ENCODE measurements at places on chromosomes 11 and 22.

DNA sequence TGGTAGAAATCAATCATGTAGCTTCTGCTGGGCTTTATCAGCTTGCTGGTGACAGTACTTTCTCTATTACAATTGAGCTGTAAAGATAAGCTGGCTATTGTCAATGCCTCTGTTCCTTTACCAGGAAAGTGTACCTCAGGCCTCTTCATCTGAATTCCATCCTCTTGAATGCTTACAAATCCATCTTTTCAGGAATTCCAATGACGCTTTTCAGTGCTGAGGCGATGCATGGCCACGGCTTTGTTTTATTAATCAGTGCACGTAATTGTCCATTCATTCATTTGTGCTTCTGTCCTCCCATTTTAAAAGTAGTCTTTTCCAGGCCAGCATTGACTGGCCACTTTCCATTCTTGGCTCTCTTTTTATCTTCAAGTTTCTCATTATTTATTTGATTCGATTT, 202.0 kb downstream of the PGR start:
- no peak for DNase-seq

GRCh38 chr11:130313383-130314183, 1.1 kb downstream of the ZBTB44 start:
- DNase-seq, result no peak

GRCh38 chr11:45877221-45877620, 8.2 kb upstream of the MAPK8IP1 start:
- DNase-seq, result no peak

DNA sequence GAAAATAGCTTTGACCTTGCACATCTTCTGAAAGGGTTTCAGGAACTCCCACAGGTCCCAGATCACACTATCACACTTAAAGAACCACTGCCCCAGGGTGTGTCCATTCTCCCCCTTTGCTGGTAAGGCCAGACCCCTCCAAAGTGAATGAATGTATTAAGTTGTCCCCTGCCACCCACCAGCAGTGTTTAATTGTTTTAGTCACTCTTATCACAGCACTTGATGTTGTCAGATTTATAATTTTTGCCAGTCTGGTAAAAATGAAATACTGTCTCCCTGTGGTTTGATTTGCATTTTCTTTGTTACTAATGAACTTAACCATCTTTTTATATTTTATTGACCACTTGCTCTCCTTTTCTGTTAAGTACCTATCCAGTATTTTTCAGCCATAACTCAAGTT, 89.6 kb upstream of the RAB1B start:
- no peak for DNase-seq

DNA sequence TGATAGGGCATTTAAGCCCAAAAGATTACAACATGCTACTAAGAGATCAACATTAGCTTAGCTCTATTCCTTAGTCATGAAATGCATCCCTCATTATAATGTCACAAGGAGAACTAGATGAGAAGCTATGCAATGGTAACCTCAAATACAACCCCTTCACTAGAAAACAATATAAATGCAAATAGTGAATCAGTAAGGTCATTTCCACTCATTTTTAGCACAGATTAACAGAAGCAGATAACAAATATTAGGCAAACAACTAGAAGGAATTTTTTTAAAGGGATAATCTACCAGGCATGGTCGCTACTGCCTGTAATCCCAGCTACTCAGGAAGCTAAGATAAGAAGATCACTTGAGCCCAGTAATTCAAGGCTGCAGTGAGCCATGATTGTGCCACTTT, 28.2 kb downstream of the SIK3 start:
- no peak for DNase-seq

- no peak for DNase-seq
Observed at GRCh38 chr22:36358533-36359469, 29.0 kb downstream of the MYH9 start.

- no peak for DNase-seq
Observed at GRCh38 chr22:37581504-37581903, 1.6 kb upstream of the LGALS2 start.

GRCh38 chr11:11558826-11559225, 63.0 kb downstream of the GALNT18 start:
- DNase-seq, result no peak

DNA sequence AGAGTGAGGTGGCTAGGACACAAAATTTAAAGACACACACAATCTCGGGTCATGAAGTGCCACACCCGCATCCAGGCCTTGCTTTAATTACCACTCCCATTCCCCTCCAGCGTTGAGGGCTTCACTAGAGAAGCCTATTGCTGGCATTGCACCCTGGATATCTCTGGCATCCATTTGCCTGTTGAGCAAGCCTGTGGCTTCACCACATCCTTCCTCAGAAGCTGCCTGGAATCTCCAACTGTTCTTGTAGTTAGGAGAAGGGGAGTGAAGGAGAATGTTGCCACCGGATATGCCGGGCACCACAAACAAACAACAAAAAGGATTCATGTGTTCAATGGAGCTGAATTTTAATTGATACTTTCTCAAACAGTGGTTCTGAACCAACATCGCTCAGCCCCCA, 34.4 kb upstream of the RCN1 start:
- DNase-seq, result no peak

GRCh38 chr11:64643256-64643881, 52.3 kb downstream of the SLC22A12 start:
- no peak for DNase-seq

DNA sequence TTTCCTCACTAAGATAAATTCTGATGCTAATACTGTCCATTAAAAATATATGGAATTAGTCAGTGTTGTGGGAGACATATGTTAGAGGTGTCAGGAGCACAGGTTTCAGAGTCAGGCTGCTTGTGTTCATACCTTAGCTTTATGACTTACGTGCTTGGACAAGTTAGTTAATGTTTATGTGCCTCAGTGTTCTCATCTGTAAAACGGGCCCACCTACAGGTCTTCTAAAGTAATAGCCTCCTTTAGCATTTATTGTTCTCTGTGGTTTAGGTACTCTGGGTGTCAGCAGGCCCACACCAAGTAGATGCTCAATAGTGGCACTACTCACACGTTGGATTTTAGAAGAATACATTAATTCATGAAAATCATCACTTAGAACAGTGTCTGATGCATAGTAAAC, 308.7 kb upstream of the ZC3H12C start:
- no peak for DNase-seq

GRCh38 chr11:19234231-19234817, 6.4 kb downstream of the E2F8 start:
- no peak for DNase-seq

GRCh38 chr22:23906641-23907040, 12.5 kb downstream of the MIF start:
- DNase-seq, result no peak

DNA sequence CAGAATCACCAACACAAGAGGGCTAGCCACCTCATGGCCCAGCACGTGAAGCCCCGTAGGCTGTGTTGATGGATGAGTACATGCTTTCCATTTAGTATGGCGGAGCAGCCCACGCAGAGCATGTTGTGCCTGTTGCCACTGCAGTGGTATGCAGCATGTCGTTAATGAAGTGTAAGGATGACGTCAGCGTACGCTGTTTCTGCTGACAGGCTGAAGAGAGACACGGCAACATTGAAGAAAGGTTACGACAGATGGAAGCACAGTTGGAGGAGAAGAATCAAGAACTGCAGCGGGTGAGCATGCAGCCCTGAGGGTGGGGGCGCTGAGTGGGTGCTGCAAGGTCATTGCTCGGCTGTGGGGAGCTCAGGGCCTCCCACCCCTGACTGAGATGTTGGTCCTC, 62.8 kb downstream of the PPFIA1 start:
- DNase-seq, result no peak

DNA sequence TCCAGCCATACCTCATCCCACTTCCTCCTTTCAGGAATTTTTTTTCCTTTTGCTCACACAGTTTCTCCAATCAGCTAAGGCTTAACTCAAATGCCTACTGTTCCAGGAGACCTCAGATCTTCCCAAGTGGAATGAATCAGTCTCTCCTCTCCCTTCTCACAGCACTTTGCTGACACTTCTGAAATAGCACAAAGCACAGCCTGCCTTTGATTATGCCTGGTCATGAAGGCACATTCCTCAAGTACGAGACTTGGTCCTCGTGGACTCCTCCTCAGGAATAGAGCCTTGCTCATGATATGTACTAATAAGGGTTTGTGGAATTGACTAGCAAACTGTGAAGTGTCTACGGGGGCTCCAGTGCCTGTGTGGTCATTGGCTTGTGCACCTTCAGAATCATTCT, 176.7 kb upstream of the TENM4 start:
- DNase-seq, result no peak

GRCh38 chr22:48705917-48706605, 1121.6 kb downstream of the BRD1 start:
- no peak for DNase-seq

GRCh38 chr11:115890500-115890899, 386.3 kb upstream of the CADM1 start:
- no peak for DNase-seq

- no peak for DNase-seq
Observed at GRCh38 chr11:75663808-75664207, 5.0 kb downstream of the MAP6 start.

- no peak for DNase-seq
Observed at GRCh38 chr11:35983981-35984380, 40.1 kb downstream of the LDLRAD3 start.

DNA sequence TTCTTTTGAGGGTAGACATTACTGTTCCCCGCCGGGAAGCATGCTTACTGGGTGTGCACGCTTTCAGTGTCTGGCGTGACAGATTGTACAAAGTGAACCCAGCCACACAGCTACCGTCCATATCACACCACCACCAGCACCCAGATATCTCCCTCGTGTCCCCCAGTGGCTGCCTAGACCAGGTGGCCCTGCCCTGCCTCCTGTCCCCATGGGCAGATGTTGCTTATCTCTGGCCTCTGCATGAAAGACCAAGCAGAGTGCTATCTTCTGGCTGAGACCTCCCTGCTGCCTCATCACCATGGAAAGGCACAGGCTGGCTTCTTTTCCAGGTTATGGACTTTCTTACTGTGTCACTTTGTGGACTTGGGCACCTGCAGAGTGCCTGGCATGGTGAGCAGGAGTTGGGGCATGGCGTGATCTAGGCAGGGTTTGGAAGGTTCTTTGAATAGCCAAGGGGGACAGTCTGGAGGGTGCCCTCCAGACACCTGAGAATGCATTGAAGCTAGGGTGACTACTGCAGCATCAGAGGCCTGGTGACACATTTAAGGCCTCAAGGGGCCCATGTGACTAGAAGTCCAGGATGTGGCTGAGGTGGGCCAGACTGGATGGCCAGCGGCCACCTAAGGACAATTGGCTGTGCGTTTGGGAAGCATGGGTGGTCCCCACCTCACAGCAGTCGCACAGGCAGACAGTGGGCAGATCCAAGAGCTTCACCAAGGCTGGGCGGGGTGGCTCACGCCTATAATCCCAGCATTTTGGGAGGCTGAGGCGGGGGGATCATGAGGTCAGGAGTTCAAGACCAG, 4.7 kb downstream of the TANGO2 start:
- DNase-seq, result no peak

DNA sequence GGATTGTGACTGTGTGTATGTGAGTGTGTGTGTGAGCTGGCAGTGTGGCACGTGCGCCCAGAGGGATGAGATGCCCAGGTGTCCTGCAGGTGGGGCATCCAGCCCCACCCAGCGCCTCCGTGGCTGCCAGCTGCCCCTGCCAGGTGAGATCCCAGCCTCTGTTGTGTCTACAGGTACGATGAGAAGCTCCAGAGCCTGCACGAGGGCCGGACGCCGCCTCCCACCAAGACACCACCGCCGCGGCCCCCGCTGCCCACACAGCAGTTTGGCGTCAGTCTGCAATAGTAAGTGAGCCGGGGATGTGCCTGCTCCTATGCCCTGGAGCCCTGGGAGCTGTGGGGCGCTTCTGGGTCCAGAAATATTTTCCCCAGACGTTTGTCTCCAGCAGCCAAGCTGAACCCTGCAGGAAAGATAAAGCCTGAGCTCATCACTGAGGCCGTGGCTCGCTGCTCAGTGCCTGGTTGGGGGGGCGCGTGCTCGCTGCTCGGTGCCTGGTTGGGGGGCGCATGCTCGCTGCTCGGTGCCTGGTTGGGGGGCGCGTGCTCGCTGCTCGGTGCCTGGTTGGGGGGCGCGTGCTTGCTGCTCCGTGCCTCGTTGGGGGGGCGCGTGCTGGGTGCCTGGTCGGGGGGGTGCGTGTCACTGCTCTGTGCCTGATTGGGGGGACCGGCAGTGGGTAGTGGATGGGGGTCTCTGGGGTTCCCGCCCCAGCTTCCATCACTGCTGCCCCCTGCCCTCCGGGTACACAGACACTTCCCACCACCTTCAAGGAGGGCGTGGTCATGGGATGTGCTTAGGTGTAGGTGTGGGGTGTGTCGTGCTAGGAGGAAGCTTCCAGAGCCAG, 73.2 kb downstream of the ARHGAP8 start:
- no peak for DNase-seq

DNA sequence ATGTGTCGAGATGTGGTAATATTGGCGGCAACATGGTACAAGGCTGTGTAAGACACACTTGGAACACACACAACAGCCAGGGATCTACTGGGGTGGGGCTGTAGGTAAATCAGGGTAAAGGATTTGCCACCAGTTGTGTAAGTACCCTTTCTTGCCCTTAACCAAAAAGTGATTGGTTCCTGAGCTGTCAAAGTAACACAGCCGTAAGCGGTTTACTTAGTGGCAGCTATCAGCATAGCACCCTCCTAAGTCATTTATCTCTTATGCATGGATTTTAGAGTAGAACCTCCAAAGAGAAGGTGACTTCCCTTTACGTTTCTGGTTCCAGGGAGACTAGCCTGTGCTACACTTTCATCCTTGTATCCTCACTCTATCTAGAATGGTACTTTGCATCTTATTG, 57.2 kb downstream of the SPECC1L start:
- no peak for DNase-seq

- DNase-seq, result no peak
Observed at GRCh38 chr11:1152316-1153104, 5.2 kb upstream of the MUC5AC start.

- no peak for DNase-seq
Observed at GRCh38 chr11:99505316-99505715, 484.6 kb downstream of the CNTN5 start.

DNA sequence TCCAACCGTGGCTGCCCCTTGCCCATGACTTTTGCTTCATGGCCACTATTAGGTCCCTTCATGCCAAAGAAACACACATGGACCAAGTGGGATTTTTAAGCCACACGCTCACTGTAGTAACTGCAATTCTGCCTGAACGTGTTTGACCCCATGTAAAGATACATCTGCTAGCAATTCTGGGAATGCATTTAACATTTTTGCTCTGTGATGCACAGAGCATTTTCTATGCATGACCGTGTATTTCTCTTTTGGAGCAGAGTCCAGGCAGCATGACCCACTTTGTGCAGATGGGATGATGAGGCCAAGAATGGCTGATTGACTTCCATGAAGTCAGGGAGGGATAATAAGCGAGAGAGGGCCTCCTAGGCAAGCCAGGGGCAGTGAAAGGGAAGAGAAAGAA, 108.5 kb downstream of the TP53I11 start:
- DNase-seq, result no peak

Data from cortex of kidney (tissue), 1 donor.